Spinal cord (tissue), 10 donors: ENCODE measurements at places on chromosomes 1 and 21. TPM values are rescaled to one million over a fixed set of nuclear protein-coding genes. Genes with fewer than 3 reads are reported as not detected.
A peak's percentile ranks its signal among the peaks of the same experiment; 100 is the strongest.

ANGPTL3 gene
- 0.22 TPM for total RNA-seq

ZNF326 gene
- total RNA-seq, result 15.7 TPM

SH2D1B gene
- total RNA-seq, result 0.10 TPM

DIRAS3 gene
- total RNA-seq, result 6.2 TPM

EPRS1 gene
- total RNA-seq, result 159 TPM

S100A14 gene
- total RNA-seq, result not detected

SPTA1 gene
- 4.7 TPM for total RNA-seq

ADCY10 gene
- 0.33 TPM for total RNA-seq

BCAN gene
- 181 TPM for total RNA-seq

SEMA6C gene
- total RNA-seq, result 16.4 TPM

MMP23B gene
- 5.9 TPM for total RNA-seq

BCAR3 gene
- total RNA-seq, result 14.3 TPM

GSTM4 gene
- 24.7 TPM for total RNA-seq

OR2L13 gene
- 2.6 TPM for total RNA-seq

C1orf94 gene
- total RNA-seq, result 0.40 TPM

DNA sequence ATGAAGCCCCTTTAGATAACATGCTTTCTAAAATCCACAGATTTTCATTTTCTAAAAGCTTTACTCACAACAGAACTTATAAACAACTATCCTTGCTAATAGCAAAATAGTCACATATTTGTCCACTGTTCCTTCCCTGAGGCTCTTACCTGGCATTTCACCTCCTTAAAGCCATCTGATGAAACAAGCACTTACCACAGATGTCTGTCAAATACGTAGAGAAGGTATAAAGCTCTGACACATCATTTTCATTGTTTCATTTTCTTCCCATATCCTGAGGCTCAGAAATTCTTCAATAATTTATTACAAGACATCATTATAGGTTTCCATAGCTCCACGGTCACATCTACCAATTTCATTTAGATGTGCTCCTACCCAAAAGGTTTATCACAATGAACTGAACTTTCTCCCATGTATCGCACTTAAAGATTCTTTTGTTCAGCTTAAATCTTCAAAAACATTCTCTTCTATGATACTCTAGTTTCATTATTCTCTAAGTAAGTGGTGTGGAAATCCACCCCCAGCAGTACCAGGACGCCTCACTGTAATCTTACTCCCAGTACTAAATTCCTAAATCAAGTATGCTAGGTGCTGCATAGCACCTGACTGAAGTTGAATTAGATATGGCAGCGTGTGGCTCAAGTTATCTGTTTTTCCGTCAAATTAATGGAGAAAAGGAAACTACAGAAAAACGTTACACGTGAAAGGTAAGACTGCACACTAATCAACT lies 569.6 kb downstream of the SMYD3 start:
- no peak for DNase-seq

DNA sequence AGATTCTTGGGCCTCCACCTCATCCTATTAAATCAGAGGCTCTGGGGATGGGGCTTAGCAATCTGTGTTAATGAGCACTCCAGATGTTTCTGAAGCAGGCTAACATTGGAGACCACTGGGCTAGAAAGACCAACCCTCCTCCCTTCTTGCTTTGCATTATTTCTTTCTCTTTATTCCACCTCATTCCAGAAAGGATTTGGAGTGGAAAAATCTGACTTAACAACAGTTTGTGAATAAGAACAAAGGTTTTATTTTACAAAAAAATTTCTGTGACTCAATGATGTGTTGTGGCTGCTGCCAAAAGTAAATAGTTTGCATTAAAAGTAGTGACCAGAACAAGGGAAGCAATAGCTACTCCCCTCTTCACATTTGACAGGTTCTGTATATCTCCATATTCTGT lies 79.4 kb downstream of the TGFB2 start:
- no peak for DNase-seq

DNA sequence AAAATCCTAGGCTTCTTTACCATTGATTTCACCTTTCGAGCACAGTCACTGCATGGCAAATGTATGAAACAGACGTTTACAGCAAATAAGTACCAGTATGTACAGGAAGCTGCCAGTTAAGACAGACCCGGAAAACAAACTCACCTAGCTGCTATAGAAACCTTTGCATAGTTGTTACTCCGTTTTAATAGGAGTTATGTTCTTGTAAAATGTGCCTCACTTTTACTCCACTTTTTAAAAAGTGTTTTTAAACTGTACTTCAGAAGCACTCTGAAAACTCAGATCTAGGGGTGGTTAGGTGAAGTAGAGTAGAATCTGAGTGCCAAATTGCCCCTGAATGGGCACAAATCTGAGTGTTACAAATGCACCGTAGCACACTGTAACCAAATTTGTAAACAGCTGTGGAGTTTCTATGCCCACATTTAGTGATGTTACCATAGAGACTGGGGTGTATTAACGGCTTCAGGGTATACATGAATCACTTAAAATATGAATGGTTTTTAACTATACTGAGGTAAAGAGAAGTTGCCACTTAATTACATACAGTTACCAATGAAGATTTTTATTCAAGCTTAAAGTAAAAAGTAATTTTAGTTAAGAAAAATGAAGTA lies 30.7 kb downstream of the CNIH4 start:
- DNase-seq, result no peak

GRCh38 chr1:209937996-209938959 lies at the start of gene SYT14:
TSS of gene SYT14 (plus strand) at chr1:209938217. CDS start at chr1:209938265, 48 bp downstream.
- DNase-seq, result peak; percentile 55

GRCh38 chr1:230090194-230090711 lies 23.2 kb downstream of the GALNT2 start:
- DNase-seq, result no peak

GRCh38 chr1:209597499-209597898 lies 14.0 kb downstream of the CAMK1G start:
- no peak for DNase-seq

DNA sequence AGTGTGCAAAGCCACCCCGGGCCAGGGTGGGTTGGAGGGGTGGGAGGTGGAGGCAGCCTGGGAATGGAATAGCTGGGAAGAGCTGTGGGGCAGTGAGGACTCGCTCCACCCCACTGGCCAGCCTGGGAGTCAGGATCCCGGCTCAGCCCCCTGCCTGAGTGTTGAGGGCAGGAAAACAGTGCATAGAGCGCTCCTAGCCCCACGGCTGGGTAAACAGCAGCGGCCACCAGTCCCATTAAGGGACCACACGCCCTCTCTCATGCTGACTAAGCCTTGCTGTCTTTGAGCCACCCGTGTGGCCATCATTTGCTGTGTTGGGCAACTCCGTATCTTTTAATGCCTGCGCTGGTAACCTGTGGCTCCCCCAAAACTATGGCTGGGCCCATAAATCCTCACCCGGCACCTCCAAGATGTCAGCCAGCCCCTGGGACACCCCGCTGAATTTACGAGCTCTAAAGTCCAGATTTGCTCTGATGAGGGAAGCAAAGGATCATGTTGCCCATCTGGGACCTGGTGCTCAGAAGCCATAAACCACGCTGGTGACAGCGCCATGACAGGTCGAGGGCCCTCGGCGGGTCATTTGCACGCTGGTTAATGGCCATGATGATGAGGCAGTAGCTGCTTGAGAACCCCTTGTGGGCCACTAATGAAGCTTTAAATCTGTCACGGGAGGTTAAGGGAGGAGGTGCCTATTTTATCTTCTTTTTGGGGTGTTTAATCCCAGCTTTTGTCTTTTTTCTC lies 34.9 kb downstream of the SYF2 start:
- peak; percentile 80 for DNase-seq

GRCh38 chr1:15667362-15667761 lies 16.8 kb upstream of the PLEKHM2 start:
- no peak for DNase-seq

GRCh38 chr1:212782422-212783154 lies 9.0 kb downstream of the NSL1 start:
- DNase-seq, result no peak

- DNase-seq, result no peak
These were observed 598.6 kb downstream of the NPHP4 start for GRCh38 chr1:5393603-5394002.

DNA sequence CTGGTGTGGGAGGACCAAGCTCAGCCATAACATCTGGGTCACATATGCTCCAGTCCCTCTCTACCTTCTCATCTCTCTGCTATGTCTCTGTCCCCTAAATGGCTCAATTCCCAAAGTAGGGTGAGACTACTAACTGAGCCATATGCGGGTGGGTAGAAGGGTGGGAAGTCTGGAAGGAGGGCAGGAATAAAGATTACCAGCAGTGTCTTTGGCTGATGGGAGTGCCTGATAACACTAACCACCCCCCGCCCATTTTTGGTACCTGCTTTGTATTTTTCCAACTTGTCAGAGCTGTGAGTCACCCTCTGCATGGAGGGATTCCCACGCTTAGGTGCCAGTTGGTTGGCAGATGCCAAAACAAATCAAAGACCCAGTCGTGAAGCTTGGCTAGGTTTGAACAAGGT lies 14.9 kb upstream of the SSBP3 start:
- DNase-seq, result no peak
